ENCODE measurements at places on chromosomes 12 and 14. TPM values are rescaled to one million over a fixed set of nuclear protein-coding genes. Genes with fewer than 3 reads are reported as not detected.

CEBPE gene
- not detected for total RNA-seq

CCDC197 gene
- total RNA-seq = not detected

SERPINA12 gene
- total RNA-seq = not detected

PDE3A gene
- 0.30 TPM for total RNA-seq

EML5 gene
- total RNA-seq = 0.69 TPM

PAH gene
- not detected for total RNA-seq

CLEC14A gene
- total RNA-seq = not detected

OR8S1 gene
- total RNA-seq = not detected

CLEC4C gene
- not detected for total RNA-seq

ACRBP gene
- total RNA-seq = 13.7 TPM

KERA gene
- total RNA-seq = not detected

TSPAN11 gene
- total RNA-seq = not detected

HSPB8 gene
- total RNA-seq = not detected

ITPR2 gene
- 54.1 TPM for total RNA-seq

BMP4 gene
- total RNA-seq = not detected

TSPAN19 gene
- not detected for total RNA-seq

ANO2 gene
- total RNA-seq = 0.10 TPM

ITGB7 gene
- 297 TPM for total RNA-seq

CLEC1B gene
- total RNA-seq = 2.6 TPM

CCDC184 gene
- 1.6 TPM for total RNA-seq

TMPRSS12 gene
- not detected for total RNA-seq

MYF6 gene
- not detected for total RNA-seq

KRT83 gene
- total RNA-seq = not detected

KCNA1 gene
- total RNA-seq = not detected

KRT73 gene
- 1.0 TPM for total RNA-seq

IAPP gene
- not detected for total RNA-seq

COQ6 gene
- 26.6 TPM for total RNA-seq

TPCN1 gene
- 44.9 TPM for total RNA-seq

GYS2 gene
- not detected for total RNA-seq

RASAL1 gene
- not detected for total RNA-seq

HIF1A gene
- total RNA-seq = 123 TPM

RCOR1 gene
- 28.1 TPM for total RNA-seq

IGF1 gene
- total RNA-seq = not detected

RABGGTA gene
- 78.6 TPM for total RNA-seq

C2CD5 gene
- 40.0 TPM for total RNA-seq

OAS2 gene
- total RNA-seq = 82.2 TPM

LRRC10 gene
- total RNA-seq = not detected

FLVCR2 gene
- 5.4 TPM for total RNA-seq

HSPA2 gene
- total RNA-seq = 2.6 TPM

CPNE8 gene
- total RNA-seq = 10.3 TPM

DDX54 gene
- total RNA-seq = 75.5 TPM

KRT2 gene
- total RNA-seq = 0.42 TPM

TAS2R7 gene
- total RNA-seq = not detected

CMA1 gene
- total RNA-seq = not detected

MYG1 gene
- 33.9 TPM for total RNA-seq

KCNH3 gene
- total RNA-seq = 1.2 TPM

SMCO2 gene
- total RNA-seq = not detected

OR6C2 gene
- total RNA-seq = not detected

C14orf93 gene
- 8.5 TPM for total RNA-seq

Data from CD4-positive, CD25-positive, alpha-beta regulatory T cell (primary cell).